Stimulated activated CD4-positive, alpha-beta T cell treated with anti-CD3 and anti-CD28 coated beads, Interleukin-15, amount 100 ng/mL, for 1 hour (primary cell): ENCODE measurements at places on chromosomes 16 and 17.

GRCh38 chr16:75997606-75998005 lies 271.3 kb upstream of the CPHXL start:
- no peak for DNase-seq

DNA sequence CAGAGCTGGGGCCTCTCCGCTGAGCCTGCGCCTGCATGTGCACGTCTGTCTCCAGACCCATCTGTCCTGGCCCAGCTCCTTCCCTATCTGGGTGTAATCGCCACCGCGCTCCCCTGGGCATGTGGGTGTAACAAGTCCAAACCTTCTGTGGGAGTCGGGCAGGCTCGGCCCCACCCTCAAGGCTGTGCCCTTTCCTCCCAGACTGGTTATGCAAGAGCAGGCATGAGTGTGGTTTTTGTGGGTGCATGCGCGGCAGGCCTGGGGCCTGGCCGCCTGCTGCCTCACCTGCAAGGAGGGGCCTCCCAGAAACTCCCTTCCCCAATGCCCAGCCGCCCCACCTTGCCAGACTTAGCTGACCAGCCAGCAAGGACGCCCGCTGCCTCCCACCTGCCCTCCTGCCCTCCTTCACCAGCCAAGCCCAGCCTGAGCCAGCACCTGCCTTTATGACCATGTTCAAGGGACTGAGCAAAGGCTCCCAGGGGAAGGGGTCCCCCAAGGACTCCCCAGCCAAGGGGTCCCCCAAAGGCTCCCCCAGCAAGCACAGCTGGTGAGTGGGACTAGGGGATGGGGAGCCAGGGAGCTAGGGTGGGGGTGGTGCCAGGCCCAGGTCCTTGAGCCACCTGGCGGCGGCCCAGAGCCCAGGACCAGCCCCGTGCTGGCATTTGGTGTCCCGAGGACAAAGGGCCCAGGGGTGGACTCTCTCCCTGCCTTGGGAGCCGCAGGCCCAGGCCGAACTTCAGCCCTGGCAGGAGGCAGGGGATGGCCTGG lies at the start of gene EVPLL:
Gene EVPLL (plus strand): TSS at position 342 of the 768 bp plus-strand sequence. CDS start 3,160 bp downstream, outside the sequence.
- no peak for DNase-seq

GRCh38 chr16:25052530-25052929 lies 37.4 kb upstream of the ARHGAP17 start:
- no peak for DNase-seq

- DNase-seq: peak; percentile 47
These were observed 231.9 kb downstream of the SEC14L1 start for GRCh38 chr17:77372444-77373298.

- no peak for DNase-seq
These were observed 577.0 kb downstream of the CDH11 start for GRCh38 chr16:64544859-64545258.

- no peak for DNase-seq
These were observed 36.3 kb downstream of the ADGRG5 start for GRCh38 chr16:57578521-57579360.
